ENCODE measurements at places on chromosomes 7 and 10.

DNA sequence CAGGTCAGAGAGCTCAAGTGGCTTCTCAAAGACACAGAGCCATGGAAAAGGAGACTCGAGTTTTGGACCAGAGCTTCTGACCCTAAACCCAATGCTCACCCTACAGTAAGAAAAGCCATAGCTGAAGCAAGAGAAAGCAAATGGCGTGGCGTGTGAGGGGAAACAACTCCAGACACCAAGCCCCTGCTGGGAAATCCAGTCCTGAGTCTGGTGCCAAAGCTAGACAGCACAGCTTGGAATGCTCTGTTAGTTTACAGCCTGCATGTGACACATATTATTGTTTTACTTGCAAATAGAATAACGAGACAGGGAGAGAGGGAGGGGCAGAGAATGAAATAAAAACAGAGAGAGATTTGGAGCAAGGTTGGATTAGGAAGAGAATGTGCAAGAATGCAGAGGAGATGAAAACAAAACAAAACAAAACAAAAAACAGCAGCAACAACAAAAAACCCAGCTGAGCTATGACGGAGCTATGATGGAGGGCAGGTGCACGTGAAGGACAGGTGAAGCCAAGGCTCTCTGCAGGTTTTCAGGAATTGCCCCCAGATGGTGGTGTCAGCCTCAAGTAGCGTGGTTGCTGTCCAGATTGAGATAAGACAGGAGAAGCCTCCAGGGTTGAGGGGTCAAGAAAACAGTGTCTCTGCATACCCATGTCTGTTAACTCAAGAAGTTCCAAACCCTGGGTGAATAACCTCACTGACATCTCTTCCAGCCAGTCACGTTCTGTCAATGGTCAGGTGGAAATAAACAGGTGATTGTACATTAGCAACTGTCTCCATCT lies 69.7 kb upstream of the LRRC18 start:
- no peak for DNase-seq

GRCh38 chr7:126780993-126781392 lies 471.7 kb downstream of the GRM8 start:
- no peak for DNase-seq

- DNase-seq = no peak
Observed at GRCh38 chr10:9334270-9334669, 1279.8 kb downstream of the GATA3 start.

GRCh38 chr7:46279290-46279689 lies 358.2 kb upstream of the IGFBP3 start:
- no peak for DNase-seq

GRCh38 chr10:71289421-71290130 lies 29.5 kb upstream of the SLC29A3 start:
- no peak for DNase-seq

DNA sequence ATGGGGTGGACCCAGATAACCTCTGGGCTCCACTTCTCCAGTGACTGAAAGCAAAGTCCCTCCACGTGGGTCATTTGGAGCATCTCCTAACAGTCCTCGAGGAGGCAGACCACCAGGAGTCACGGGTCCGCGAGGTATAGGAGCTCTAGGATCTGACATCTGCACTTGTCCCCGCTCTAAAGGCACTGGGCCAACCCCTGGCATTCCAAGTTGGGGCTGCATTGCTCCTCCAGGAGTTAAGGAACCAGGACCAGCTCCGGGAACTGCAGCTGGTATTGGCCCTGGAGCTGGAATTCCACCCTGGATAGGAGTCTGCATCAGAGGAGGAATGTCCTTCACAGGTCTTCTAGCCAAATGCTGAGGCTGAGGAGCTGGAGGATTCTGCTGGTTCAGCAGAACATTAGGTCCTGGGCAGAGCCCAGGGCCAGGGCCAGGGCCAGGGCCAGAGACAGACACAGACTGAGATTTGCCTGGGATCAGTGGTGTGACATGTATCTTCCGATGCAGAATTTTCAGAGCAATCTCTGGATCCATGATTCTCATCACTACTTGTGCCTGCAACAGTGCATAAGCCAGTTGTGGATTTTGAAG lies 827 bp downstream of the CSTF2T start:
- no peak for DNase-seq
